Suppressor macrophage (primary cell): ENCODE measurements at places on chromosomes 3 and 15.

DNA sequence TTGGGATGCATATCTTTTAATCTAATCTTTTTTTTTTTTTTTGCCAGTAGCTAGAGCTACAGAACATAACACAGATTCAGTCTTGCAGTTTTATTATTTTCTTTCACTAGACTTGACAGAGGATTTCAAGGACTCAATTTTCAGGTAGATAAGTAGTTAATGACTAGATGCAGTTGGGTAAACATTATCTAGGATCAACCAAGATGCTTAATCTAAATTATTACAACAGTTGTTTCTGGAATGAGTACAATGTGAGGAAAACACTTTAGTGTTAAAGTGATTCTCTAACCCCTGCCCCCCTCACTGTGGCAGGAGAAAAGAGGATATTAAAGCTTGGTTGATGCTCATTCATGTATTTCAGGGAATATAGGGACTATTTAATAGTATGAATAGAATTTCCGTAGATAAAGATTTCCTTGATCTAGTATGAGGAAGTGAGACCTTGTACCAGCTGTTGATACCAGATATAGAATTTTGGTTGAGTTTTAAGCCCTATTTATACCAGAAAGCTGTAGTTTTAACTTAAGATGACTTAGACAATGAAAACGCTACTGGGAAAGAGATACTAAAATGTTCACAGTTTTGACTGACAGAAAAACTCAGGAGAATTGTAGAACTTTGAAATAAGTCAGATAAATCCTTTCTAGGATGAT lies 389.0 kb upstream of the C2CD4B start:
- no peak for DNase-seq

- DNase-seq: no peak
Measured at GRCh38 chr3:71128961-71129360, 454.6 kb downstream of the FOXP1 start.

DNA sequence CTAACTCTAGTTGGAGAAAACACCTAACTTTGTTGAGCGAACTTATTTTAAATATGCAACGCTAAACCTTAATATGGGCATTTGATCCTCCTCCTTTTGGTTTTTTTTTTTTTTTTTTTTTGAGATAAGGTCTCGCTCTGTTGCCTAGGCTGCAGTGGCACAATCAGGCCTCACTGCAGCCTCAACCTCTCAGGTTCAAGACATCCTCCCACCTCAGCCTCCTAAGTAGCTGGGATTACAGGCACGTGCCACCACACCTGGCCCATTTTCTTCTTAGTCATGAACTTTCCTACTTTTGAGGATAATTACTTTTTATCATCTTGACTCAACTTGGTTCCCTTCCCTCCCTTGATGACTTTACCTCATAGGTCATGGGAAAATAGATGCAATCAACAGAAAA lies 3.9 kb downstream of the NUSAP1 start:
- DNase-seq: no peak

DNA sequence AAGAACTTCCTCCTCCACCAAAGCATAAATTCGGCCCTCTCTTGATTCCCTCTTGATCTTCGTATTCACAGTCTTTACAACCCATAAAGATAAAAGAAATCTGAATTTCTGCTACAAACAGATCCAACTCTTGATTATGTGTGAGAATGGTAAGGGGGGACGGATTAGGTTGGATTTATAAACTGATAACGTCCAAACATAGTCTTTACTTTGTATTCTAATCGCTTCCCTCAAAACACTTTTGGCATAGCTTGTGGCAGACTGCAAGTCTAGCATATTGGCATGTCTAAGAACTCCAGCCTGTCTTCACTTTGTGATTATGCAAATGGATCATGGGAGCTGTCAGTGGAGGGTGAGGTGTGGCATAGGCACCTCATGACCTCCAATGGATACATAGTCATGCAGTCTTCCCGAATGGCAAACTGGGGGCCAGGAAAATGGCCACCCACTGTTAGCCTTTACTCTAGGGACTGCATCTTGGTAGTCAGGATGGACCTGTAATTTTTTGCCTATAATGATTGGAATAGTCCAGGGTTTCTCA lies 24.3 kb upstream of the GPR171 start:
- peak; percentile 14 for DNase-seq

GRCh38 chr3:55721716-55722484 lies 234.8 kb upstream of the WNT5A start:
- DNase-seq: peak; percentile 52
